ENCODE measurements at places on chromosomes 3 and 15.

DNA sequence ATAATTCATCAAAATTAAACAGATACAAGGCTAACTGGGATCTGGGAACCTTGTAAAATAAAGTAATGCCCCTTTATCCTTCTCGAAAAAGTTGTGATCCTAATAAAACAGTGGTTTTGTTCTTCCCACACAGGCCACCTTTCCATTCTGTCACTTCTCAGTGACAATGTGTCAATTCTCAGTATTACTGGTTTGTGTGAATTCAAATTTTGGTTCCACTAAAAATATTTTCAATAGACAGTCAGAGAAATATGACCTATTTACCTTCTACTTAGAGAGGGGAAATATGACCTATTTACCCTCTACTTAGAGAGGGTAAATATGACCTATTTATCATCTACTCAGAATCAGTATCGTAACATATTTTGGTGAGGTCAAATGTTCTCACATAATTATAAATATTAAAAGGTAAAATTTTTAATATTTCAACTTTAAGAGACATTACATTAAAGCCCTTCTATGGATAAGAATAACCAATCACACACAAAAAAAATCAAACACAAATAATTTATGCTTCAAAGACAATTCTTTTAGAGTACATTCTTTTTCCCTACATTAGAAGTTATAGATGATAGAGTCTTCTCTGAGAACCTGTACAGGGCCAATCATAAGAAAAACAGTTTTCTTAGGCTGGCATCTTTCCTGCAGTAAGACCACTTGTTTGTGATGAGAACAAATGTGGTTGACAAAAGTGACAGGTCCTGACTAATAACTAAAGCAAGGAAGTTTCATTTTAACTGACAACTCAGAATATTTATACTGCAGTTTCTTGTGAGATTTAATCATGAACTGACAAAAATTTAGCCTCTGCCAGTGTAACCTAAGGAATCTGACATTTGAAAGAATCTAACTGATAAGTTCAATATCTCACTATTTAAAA, 323.3 kb downstream of the DIPK2A start:
- no peak for DNase-seq

DNA sequence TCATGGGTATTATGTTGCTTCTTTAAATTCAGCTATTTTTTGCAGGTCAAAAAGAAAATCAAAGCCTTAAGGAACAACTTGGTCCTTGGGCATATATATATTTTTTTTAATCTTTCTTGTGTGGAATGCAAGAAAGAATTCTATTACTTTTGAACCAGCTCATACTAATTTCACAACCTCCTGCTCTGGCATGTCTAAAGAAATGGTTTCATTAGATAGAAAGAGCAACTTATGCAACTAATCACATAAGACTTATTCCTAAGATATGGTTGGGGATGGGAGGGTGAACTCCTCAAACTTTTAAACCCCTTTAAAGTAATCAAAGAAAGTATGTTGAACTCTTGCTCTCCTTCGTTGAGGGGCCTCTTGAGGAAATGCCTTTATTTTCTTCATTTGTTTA, 114.9 kb downstream of the GMNC start:
- DNase-seq: no peak

DNA sequence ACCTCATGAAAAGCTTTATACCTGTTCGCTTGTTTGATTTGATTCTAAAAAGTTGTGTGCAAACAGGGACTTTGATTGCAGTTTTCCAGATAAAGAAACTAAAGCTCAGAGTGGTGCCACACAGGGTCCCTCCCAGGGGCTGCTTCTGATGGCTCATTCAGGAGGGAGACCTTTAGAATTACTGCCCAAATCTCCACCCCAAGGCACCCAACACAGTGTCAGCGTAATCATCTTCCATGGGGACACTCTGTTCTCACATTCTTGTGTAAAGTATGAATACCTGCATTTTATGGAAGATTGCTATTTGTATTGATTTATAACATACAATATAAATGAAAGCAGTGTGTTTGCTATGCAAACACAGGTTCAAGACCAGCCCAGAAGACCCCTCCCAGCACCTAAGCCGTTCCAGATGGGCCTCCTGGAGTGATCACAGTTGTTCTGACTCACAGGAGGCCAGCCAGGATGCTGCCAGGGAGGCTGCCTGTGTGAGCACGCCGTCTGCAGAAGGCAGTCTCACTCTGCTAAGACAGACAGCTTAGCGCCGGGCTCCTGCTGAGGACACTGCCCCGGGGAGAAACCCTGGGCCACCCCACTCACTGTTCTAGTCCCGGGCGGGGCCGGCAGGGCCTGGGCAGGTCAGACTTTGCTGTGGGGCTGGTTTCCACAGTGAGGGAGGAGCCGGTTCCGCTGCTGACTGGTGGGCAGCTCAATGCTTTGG, 185.6 kb downstream of the FAM43A start:
- DNase-seq: no peak

- DNase-seq: no peak
Observed at GRCh38 chr15:38796589-38796988, 232.0 kb upstream of the RASGRP1 start.

GRCh38 chr15:70018646-70019600, 78.8 kb downstream of the TLE3 start:
- no peak for DNase-seq

DNA sequence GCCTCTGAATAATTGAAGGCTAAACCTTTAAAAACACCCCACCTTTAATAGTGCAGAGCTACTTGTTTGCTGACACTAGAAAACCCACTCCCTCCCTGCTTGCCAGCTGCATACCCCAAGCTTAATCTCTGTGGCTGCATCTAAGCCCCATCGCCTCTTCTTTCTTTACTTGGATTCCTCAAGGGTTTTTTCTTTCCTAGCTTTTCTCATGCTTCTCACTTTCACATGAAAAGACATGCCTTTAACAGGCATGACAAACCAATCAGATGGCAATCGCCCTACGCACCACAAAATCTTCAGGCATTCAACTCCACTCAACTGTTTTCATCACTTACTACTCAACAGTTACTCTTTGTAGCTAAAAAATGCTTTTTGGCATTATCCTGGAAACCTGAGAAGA, 77.5 kb downstream of the PLD1 start:
- DNase-seq: no peak

GRCh38 chr15:51022206-51022605, 72.5 kb downstream of the TNFAIP8L3 start:
- DNase-seq: no peak

DNA sequence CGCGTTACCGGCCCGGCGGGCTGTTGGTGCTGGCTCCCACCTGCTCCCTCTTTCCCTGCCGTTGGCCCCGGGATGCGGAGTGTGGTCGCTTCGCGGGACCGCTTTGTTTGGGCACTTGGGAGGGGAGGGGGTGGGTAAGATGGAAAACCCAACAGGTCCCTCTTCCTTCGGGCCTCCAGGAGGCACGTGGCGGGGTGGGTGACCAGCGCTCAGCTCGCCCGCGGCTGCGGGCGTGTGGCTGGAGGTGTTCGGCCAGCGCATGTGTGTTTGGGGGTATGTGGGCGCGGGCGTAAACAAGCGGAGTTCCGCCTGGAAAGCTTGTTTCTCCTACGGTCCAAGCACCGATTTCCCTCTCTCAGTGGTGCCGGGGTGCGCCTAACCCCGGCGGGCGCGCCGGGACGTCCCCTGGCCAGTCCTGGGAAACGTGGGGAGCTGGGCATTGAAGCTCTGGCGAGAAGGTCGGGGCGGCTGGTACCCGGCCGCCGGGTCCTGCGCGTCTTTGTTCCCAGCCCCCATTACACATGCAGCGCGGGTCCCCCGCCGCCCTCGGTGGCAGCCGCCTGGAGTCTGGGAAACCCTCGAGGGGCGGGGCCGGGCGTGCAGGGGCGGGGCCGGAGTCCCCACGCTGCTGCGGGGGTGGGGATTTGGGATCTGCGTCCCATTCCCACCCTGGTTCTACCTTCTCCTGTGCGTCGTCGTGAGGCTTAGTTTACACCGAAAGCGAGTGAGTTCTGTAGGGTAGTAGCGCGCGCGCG, 1.4 kb downstream of the ACVR2B start:
- no peak for DNase-seq
